CD8-positive, alpha-beta T cell (primary cell): ENCODE measurements at places on chromosomes 7 and 10.

DNA sequence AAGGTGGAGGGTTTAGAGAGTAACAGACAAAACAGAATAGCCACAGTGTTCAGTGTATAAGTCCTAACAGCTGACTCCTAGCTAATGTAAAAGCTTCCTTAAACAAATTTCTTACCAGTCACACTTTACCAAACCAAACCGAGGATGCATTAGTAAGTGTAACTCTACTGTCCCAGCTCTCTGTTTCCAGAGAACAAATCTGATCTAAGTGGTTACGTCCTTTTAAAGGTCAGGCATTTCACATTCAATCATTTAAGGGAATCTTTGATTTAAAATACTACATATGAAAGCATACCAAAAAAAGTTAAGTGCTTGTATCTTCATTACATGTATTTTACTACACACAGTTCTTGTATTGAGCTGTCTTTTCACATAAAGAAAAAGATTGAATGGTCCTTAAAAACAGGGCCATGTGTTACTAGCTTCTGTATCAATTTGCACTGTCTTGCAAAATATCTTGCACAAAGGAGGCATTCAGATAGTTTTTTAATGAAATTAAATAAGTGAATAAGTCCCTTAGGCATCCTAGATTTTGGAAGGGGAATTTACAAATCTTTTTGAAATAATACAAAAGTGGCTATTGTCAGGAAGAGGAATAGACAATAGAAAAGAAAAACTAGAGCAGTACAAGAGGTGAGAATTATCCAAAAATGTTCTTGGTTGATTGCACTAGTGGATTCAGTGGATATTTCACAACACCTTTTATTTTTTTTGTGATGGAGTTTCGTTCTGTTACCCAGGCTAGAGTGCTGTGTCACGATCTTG is 58.4 kb upstream of the SPOCK2 start:
- DNase-seq, result no peak

DNA sequence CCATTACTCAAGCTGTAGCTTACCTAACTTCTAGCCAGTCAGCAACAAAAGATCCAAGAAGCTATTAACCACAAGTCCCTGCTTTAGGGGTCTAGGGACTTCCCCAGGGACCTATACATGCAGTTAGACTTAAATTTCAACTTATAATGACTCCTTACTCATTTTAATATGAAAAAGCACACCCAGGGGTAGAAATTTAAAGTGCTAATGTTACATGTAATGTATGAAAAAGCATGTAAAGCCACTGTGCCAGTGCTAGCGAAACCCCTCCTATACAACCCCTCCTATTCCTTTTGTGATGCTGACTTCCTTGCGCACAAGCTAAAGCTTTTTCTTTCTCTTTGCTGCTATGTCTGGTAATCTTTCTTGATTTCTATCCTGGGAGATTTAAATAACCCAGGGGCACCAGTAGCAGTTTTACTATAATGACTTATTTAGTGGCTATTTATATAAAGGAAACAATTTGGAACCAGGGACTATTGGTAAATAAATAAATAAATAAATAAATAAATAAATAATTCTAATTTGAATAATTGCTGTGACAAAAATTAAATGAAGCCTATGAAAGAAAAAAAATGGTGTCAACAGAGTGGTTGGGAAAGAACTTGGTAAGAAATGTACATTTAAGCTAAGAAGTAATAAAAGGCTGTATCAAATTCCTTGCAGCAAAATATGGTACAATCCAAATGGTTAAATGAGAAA is 110.5 kb upstream of the MAGI2 start:
- DNase-seq, result no peak

- DNase-seq, result no peak
Observed at GRCh38 chr7:51680594-51681399, 364.2 kb upstream of the COBL start.

- DNase-seq, result no peak
Observed at GRCh38 chr7:80721883-80722615, 83.6 kb downstream of the CD36 start.

DNA sequence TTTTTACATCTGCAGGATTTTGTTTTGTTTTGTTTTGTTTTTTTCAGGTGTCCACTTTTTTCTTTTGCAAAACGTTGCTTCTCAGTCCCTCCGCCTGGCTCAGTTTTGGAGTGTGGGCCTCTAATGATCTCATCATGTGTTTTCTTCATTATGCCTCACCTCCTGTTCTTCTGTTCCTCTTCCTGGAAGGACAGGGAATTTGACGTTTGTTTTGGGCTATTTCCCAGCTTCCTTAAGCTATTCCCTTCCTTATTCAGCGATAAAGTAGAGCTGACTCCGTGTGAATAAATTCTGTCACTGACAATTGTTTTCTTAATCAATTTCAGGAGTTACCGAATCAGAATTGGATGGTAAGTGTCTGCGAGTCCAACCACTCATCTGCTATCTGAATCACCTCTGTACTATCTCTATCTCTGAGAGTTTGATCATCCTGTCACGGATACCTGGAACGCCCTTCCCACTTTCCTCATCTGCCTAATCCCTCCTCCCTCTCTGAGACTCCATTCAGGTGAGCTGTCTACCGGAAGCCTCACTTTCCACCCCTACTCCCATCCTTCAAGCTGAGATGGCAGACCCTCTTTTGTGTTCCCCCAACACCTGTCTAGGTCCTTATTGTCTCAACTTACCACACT is 218.4 kb downstream of the GATA3 start:
- DNase-seq, result no peak

- no peak for DNase-seq
Observed at GRCh38 chr10:51800121-51800520, 100.7 kb upstream of the CSTF2T start.

- no peak for DNase-seq
Observed at GRCh38 chr7:130288829-130289228, 4.1 kb upstream of the CPA4 start.

DNA sequence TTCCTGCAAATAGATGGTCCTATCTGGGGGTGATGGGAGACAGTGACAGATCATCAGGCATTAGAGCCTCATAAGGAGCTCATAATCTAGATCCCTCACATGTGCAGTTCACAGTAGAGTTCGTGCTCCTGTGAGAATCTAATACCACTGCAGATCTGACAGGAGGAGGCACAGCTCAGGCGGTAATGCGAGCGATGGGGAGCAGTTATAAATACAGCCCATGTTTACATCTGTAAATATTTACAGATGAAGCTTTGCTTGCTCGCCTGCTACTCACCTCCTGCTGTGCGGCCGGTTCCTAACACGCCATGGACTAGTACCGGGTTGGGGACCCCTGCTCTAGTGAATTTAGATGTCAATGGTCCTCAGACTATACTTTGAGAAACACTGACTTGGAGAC is 17.0 kb upstream of the CDCA7L start:
- DNase-seq, result no peak
